Sigmoid colon (tissue), 7 donors: ENCODE measurements at places on chromosomes 5 and 9. TPM values are rescaled to one million over a fixed set of nuclear protein-coding genes. Genes with fewer than 3 reads are reported as not detected.

- no peak for DNase-seq
- H3K4me3 ChIP-seq, result no peak overlapping the region
- no peaks in the 10 kb centered on the region for H3K36me3 ChIP-seq
- no peaks in the 10 kb centered on the region for H3K27me3 ChIP-seq
- no peak overlapping the region for H3K27ac ChIP-seq
These were observed 161.6 kb downstream of the KCTD16 start for GRCh38 chr5:144332265-144332664.

MEGF10 gene
- 1.2 TPM for total RNA-seq

DNA sequence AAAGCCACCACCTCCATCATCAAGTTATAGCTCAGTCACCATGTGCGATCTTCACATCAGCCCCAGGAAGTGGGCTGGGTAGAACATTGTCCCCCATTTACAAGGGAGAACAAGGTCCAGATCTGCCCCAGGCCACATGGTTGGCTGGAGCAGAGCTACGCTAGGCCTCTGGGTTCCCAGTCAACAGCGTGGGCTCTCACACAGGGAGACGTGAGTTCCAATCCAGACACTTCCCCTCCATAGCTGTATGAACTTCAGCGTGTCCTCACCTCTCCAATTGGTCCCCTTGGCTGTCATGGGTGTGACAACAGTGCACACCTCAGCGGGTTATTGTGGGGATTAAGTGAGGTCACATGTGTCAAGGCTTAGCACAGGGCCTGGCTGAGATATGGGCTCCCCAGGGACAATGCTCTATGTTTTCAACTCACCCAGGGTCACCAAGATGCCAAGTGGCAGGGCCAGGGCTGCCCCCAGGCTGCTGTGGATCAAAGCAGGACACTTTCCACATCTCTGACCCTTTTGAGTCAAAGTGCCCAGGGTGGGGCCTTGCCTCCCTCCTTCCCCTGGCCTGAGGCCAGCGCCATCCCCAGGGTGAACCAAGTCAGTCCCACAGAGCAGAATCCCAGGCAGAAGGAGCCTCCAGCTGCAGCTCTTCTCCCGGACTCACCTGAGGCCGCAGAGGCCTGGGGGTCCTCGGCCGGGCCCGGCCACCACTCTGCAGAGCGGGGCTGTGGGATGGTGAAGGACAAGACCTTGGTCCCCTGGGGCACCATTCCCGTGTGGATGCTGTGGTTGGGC, 19.8 kb downstream of the AKNA start:
- peaks cover 4% of the 10 kb centered on the region for H3K36me3 ChIP-seq
- no peaks in the 10 kb centered on the region for H3K27me3 ChIP-seq
- DNase-seq, result no peak

SPATA31D4 gene
- not detected for total RNA-seq

CCDC183 gene
- 1.1 TPM for total RNA-seq

DNA sequence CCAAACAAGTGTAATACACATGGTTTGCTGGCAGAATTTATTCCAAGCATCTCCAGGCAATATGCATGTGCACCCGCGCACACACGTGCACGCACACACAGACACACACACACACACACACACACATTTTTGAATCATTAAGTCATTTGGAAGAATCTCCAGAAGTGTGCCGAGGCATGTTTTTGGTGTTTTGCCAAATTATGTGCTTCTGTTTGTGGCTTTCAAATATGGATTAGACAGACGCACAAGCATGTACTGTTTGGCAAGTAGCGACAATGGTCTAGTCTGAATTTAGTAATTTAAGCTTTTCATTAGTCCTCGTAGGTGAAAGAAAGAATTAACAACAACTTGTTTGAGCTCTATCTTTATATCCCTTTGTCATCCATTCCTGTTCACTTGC, 36.7 kb downstream of the NFIB start:
- H3K36me3 ChIP-seq, result no peaks in the 10 kb centered on the region
- peak overlapping the region; percentile 55 for H3K27ac ChIP-seq
- peaks cover 2% of the 10 kb centered on the region for H3K4me1 ChIP-seq
- H3K27me3 ChIP-seq, result no peaks in the 10 kb centered on the region
- no peak for DNase-seq
- no peak overlapping the region for H3K4me3 ChIP-seq

- no peaks in the 10 kb centered on the region for H3K36me3 ChIP-seq
- no peaks in the 10 kb centered on the region for H3K4me1 ChIP-seq
- H3K27ac ChIP-seq, result no peak overlapping the region
- H3K27me3 ChIP-seq, result no peaks in the 10 kb centered on the region
- DNase-seq, result no peak
- H3K4me3 ChIP-seq, result no peak overlapping the region
These were observed 101.7 kb downstream of the GNA14 start for GRCh38 chr9:77546376-77546950.

TTC39B gene
- total RNA-seq, result 13.6 TPM

GRCh38 chr5:17185773-17186172, 31.7 kb upstream of the BASP1 start:
- no peak overlapping the region for H3K4me3 ChIP-seq
- peak; percentile 83 for DNase-seq
- H3K27me3 ChIP-seq, result no peaks in the 10 kb centered on the region
- no peaks in the 10 kb centered on the region for H3K36me3 ChIP-seq
- no peaks in the 10 kb centered on the region for H3K4me1 ChIP-seq

- H3K27ac ChIP-seq, result no peak overlapping the region
- no peaks in the 10 kb centered on the region for H3K4me1 ChIP-seq
- no peak overlapping the region for H3K4me3 ChIP-seq
- DNase-seq, result no peak
These were observed 121.5 kb downstream of the MVB12B start for GRCh38 chr9:126448136-126448535.

DNA sequence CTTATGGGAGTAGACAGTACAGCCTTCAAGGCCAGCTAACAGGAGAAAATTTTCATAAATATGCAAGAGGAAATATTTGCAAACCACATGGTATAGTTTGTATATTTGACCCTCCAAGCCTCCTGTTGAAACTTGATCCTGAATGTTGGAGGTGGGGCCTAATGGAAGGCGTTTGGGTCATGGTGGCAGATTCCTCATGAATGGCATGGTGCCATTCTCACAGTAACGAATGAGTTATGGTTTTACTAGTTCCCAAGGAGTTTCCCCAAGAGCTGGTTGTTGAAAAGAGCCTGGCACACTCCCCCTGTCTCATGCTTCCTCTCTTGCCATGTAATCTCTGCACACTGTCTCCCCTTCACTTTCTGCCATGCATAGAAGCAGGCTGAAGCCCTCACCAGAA, 3.3 kb upstream of the PAIP1 start:
- DNase-seq, result no peak
- H3K27ac ChIP-seq, result no peak overlapping the region
- no peaks in the 10 kb centered on the region for H3K27me3 ChIP-seq
- H3K4me3 ChIP-seq, result no peak overlapping the region

- H3K27me3 ChIP-seq, result no peaks in the 10 kb centered on the region
- no peak for DNase-seq
These were observed 830 bp downstream of the PRRC1 start for GRCh38 chr5:127518319-127518621.

OR1J2 gene
- not detected for total RNA-seq
